ENCODE measurements at places on chromosomes 16 and 17. TPM values are rescaled to one million over a fixed set of nuclear protein-coding genes. Genes with fewer than 3 reads are reported as not detected.

Gene PKMYT1
- total RNA-seq = 91.4 TPM

GRCh38 chr16:89256651-89257254, 39.2 kb downstream of the ZNF778 start:
- DNase-seq = peak; percentile 30

DNA sequence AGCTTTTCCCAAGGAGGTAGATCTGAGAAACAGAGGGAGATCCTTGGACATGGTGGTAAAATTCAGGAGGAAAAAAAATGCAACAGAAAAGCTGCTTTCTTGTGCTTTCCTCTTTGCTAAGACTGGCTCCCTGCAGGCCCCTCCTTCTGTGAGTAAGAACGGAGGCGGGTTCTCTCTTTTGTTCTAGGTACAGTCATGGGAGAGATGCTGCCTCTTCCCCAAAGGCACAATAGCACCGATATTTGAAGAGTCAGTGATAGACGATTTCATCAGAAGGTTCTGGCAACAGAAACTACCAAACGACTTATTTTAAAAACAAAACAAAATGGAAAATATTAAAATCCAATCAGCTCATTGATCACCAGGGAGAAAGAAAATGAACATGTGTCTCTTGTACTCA, 32.6 kb upstream of the KIFC3 start:
- no peak for DNase-seq

DNA sequence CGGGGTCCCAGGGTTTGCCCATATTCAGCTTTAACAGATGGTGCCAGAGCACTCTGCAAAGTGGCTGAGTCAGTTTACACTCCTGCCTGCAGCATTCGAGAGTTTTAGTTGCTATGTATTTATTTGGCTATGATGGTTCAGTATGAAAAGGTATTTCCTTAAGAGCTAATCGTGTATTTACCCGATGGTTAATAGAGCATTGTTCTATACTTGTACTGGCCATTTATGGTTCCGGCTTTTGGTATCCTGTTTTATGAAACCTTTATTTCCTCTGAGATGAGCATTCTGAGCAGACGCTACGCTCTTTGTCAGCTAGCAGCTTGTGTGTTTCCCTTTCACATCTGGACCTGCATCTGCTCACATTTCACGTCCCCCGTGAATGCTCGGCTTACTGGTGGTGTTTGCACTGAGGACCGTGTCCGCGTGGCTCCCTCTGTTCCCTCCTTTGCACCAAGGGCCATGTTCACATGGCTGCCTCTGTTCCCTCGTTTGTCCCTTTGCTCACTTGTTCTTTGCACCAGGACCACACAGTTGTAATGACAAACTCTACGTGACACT, 149.1 kb upstream of the CHMP6 start:
- DNase-seq = no peak

GRCh38 chr16:2270588-2271470, 2.9 kb upstream of the RNPS1 start:
- no peak for DNase-seq

Gene PLA2G10
- not detected for total RNA-seq

Gene OR4D1
- not detected for total RNA-seq

Gene TMEM235
- total RNA-seq = not detected

DNA sequence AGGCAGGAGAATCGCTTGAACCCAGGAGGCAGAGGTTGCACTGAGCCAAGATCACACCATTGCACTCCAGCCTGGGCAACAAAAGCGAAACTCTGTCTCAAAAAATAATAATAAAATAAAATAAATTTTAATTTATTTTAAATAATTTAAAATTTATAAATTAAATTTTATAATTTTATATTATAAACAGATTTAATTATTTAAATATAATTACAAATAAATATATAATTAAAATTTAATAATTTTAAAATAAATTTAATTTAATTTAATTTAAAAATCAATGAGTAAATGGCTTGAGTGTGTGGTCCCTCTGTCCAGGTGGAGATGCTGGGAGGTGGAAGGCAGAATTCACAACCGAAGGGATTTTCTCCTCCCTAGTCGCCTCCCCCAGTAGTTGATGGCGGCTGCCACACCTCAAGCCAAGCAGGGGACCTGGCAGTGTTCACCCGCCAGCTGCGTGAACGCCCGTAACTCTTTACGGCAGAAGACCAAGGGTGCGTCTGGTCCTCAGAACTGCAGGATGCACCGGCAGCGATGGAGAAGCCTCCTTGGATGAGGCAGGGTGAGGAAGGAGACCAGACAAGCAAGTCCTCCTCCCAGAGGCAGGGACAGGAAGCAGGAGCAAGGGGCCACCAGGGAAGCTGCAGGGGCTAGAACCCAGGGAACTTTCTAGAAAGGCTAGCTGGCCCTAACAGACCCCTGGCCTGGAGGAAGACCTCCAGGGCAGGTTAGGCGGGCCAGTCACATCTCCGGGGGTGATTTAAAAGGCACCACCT, 22.9 kb upstream of the KRT17 start:
- no peak for DNase-seq

DNA sequence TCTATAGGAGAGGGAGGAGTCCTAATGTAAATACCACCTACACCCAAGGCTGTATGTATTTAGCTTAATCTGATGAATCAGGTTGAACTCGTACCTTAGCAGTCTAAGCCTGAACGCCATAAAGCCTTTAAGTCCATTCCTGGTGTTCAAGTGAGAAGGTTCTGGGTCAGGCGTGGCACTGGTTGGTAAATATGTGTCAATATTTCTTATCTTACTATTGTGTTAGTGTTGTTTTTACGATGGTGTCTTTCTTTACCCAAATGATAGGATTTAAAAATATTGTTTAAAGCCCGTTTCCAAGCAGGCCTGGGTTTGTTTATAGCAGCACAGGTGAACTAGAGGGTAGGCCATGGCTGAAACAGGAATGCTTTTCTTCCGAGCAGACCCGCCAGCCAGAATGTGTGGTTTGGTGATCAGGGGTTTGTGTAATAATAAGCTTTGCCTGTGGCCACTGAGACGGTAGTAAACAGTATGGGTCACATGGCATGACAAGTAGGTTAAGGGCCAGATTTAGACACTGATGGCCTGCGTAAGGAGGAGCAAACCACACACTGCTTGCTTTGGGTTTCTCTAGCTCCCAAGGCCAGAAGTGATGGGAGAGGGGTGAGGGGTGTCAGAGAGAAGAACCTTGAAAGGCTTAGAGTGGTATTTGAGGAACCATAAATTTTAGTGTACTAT, 3.3 kb downstream of the TMEM94 start:
- no peak for DNase-seq

Gene ATP1B2
- not detected for total RNA-seq

GRCh38 chr16:58574895-58575294, 54.7 kb downstream of the CNOT1 start:
- DNase-seq = no peak

DNA sequence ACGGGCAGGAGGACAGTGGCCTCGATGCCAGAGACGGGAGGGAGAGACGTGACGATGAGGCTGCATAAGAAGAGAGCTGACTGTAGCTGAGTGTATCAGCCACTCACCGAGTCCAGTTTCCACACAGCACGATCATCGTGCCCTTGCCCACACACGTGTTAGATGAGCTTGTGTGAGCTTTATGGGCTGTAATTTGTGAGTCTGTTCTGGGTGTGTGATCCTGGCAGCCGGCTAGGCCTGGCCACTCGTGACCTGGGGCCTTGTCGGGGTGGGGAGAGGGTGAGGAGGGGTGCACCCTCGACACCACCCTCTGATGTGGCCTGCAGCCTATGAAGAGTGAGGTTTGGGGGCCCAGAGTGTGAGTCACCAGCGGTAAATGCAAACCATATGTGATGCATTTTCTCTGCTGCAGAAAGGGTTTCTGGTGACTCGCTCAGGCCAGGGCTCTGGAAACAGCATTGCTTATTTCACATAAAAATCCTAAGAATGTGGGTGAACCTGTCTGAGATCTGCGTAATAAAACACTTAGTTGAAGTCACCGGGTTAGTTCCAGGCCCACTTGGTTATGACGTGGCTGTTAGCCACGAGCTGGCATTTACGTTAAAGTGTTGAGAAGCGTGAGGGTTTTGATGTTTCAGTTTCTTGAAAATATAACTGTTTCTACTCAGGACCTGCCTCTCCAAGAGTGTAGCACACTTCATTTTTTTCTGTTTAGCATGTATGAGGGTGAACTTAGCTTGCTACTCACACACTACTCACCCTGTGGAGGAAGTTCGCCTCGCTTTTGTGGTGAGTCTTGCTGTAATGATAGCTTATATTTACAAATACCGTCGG, 4.2 kb downstream of the METRNL start:
- peak; percentile 85 for DNase-seq

GRCh38 chr16:70688246-70688742, 2.4 kb upstream of the MTSS2 start:
- DNase-seq = peak; percentile 82

Gene MATCAP1
- 21.5 TPM for total RNA-seq

GRCh38 chr16:62130101-62130500, 93.9 kb upstream of the CDH8 start:
- no peak for DNase-seq

- no peak for DNase-seq
Observed at GRCh38 chr16:8247993-8248392, 342.3 kb downstream of the TMEM114 start.

DNA sequence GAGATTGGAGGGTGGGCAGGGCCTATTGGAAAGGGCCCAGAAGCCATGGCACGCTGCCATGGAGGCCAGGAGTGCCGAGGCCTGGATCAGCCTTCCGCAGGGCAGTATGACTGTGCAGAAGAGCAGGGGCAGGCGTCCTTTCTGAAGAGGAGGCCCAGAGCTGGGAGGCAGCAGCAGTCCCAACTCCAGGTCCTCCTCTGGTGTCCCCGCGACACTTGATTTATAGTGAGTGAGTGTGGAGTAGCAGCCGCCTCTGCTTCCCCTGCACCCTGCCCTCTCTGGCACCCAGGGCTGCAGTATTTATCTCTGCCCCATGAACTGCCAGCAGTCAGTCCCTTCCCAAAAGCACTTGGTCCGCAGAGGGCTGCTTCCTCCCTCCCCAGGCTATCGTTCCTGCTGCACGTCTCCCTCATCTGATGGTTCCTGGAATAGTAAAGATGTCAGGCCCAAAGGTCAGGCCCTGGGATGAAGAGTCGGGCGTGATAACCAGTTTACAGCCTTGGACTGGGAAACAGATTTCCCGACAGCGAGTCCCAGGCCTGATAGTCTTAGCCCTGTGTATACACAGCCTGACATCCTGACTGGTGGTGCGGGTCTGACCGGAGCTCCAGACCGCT, 32.9 kb downstream of the PGS1 start:
- DNase-seq = no peak

GRCh38 chr17:45730192-45730591, 53.9 kb upstream of the CRHR1 start:
- DNase-seq = no peak

All from LHCN-M2 (cell line).